ENCODE measurements at places on chromosomes 11 and 22. TPM values are rescaled to one million over a fixed set of nuclear protein-coding genes. Genes with fewer than 3 reads are reported as not detected.

C11orf16 gene
- not detected for total RNA-seq

GGTLC3 gene
- total RNA-seq = not detected

PDE2A gene
- 16.2 TPM for total RNA-seq

TSGA10IP gene
- total RNA-seq = not detected

DAGLA gene
- total RNA-seq = 4.5 TPM

RBM7 gene
- 32.2 TPM for total RNA-seq

GDPD4 gene
- total RNA-seq = not detected

ACR gene
- not detected for total RNA-seq

TRIM29 gene
- 44.5 TPM for total RNA-seq

BIK gene
- not detected for total RNA-seq

OR8G5 gene
- not detected for total RNA-seq

CLTCL1 gene
- total RNA-seq = 21.1 TPM

FJX1 gene
- total RNA-seq = 29.5 TPM

NRIP3 gene
- total RNA-seq = 8.1 TPM

XBP1 gene
- 95.9 TPM for total RNA-seq

NFAM1 gene
- total RNA-seq = 0.77 TPM

CNTF gene
- total RNA-seq = 1.8 TPM

CAVIN3 gene
- total RNA-seq = 38.2 TPM

C22orf42 gene
- not detected for total RNA-seq

NECTIN1 gene
- total RNA-seq = 35.6 TPM

TREH gene
- total RNA-seq = not detected

KRTAP5-2 gene
- total RNA-seq = not detected

RAB3IL1 gene
- 23.4 TPM for total RNA-seq

NXPE2 gene
- total RNA-seq = 0.33 TPM

RAG1 gene
- 0.93 TPM for total RNA-seq

SUSD2 gene
- total RNA-seq = 2.6 TPM

OR6A2 gene
- total RNA-seq = 0.55 TPM

OR6T1 gene
- total RNA-seq = not detected

YAP1 gene
- total RNA-seq = 137 TPM

OR5F1 gene
- not detected for total RNA-seq

KCNJ4 gene
- total RNA-seq = 0.93 TPM

MAJIN gene
- total RNA-seq = not detected

TEX12 gene
- total RNA-seq = 0.93 TPM

ILK gene
- 136 TPM for total RNA-seq

CASP12 gene
- 0.27 TPM for total RNA-seq

MRGPRE gene
- total RNA-seq = 0.44 TPM
